ENCODE measurements at places on chromosomes 11 and 22.

DNA sequence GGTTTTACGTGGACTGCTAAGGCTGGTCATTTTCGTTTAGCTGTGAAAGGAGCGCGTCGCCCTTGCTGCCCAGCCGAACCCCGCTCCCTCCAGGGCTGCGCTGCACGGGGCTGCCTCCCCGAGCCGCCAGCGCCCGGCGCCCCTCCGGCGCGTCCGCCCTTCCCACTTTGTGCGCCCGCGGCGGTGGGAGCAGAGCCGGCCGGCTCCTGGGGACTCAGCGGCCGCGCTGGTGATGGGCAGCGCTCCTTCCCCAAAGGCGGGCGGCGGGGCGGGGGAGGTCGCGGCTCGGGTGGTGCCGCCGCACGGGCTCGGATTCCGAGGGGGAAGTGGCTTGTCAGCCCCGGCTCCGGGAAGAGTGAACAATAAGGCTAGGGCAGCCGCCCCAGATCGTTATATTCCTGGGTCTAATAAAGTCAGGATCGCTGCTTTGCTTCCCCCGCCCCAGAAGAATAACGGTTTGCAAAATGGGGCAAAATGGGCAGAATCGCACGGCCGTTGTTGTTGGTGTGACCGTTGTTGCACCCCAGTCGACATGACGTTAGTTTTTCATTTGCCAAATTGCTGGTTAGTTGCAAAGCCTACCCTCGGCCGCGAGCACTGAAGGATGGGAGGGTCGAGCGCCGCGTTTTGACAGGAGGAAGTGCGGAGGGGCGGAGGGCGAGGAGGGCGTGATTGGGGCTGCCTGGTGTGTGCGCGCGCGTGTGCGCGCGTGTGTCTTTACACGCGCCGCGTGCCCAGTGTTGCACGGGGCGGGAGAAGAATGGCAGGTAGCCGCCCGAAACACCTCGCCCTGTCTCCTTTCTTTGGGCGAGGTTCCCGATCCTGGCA, 745 bp downstream of the NCAM1 start:
- peak; percentile 58 for DNase-seq

DNA sequence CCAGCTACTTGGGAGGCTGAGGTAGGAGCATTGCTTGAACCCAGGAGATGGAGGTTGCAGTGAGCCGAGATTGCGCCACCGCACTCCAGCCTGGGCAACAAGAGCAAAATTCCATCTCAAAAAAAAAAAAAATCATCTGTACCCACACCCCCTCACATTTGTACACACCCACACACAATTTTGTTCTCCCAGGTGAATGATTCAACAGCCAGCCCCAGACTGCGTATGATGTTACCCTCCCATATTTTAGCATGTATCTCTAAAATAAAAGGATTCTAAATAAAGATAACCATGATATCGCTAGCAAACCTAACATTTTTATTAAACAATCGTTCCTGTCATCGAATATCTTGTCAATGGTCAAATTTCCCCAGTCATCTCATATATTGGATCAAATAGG, 65.8 kb downstream of the BRD1 start:
- no peak for DNase-seq

GRCh38 chr22:50270666-50271394, 650 bp upstream of the MAPK11 start:
- DNase-seq: peak; percentile 88

- DNase-seq: peak; percentile 26
Measured at GRCh38 chr22:37804352-37804880, 3.3 kb upstream of the GCAT start.

DNA sequence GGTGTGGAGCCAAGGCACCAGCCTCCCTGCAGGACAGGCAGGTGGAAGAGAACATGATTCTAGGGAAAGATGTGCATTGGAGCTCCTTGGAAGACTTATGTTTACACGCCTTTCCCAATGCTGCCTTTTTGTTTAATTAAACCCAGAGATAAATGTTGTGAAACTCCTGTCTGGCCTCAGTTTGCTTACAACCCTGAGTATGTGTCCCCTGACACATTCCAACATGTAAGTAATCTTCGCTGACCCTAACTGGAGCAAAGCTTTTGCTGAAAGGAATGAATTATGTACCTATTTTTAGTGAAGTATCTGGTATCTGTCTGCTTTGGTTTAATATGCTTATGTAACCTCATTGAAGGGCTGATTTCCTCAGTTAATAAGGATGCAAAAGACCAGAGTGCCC, 56.7 kb downstream of the APIP start:
- DNase-seq: no peak

- DNase-seq: no peak
Measured at GRCh38 chr22:30783021-30783420, 88.3 kb downstream of the OSBP2 start.

DNA sequence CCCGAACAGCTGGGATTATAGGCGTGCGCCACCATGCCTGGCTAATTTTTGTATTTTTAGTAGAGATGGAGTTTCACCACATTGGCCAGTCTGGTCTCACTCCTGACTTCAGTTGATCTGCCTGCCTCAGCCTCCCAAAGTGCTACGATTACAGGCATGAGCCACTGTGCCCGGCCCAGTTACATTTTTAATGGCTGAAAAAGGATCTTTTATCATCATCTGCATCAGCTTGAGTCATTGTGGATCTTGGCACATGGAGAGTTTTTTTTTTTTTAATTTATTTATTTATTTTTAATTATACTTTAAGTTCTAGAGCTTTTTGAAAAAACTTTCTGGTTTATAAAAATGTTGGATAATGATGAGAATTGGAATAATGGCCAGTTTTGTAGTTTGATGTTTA, 8.6 kb downstream of the IGHMBP2 start:
- no peak for DNase-seq

DNA sequence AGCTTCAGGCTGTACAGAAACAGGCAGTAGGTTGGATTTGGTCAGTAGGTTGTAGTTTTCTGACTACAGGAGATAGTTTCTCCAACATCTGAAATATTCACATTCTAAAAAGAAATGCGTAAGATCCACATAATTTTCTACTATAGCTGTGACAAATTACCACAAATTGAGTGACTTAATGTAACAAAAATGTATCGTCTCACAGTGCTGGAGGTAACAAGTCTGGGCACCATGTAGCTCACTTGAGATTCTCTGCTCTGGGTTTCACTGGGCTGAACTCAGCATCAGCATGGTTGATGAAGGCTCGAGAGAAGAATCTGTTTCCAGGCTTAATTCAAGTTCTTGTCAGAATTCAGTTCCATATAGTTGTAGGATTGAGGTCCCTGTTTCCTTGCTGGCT, 350.9 kb upstream of the CCDC179 start:
- no peak for DNase-seq

DNA sequence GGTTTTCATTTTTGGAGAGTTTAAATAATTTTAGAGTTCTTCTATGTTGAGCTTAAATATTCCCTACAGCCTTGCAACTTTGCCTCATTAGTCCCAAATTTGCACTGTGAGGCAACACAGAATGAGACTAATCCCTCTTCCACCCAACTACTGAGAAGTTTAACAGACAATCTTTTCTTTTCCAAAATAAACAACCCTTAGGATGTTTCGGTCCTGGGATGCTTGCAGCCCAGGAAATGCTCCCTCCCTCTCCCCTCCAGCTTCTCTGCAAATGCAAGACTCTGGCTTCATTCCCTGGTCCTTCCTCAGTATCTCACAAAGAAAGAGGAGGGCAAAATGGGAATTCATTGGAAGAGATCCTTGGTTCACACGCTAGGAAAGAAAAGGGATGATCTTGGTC, 222.5 kb downstream of the ST3GAL4 start:
- no peak for DNase-seq

DNA sequence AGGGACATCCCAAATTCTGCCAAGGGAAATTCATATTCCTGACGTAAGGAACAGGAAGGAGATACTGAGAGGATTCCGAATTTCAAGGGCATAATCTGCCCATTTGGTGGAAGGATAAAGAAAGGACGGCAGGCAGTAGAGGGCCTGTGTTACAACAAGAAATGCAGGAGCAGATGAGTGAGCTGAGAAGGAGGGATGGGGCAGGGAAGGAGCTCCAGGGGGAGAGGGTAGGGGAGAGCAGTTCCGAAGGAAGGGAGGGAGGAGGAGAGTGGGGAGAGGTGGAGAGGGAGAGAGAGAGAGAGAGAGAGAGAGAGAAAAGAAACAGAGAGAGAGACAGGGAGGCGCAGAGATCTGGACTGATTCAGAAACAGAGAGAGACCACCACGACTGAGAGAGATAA, 843 bp downstream of the OPCML start:
- no peak for DNase-seq

GRCh38 chr11:47516984-47517853, 35.7 kb downstream of the CELF1 start:
- DNase-seq: no peak
